GM10248 (cell line): ENCODE measurements at places on chromosomes 13 and 19.

DNA sequence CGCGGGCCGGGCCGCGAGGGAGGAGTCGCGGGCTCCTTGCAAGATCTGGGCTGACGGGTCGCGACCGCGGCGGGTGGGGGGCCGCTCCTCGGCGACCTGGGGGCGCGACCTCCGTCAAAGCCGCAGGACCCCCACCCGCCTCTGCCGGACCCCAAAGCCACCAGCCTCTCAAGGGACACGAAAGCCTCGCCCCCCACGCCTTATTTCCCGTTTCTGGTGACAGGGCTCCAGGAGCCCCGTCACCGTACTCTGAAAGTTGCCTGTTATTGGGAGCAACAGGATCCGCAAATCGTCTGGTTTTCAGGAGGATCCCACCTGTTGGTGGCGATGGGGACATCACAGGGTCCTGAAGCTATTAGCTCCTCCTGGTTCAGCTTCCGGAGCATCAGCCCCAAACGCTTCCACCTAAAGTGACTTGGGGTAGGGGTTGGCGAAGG, 530 bp downstream of the MAU2 start:
- no peak for DNase-seq

- no peak for DNase-seq
Observed at GRCh38 chr13:26052337-26052736, 521 bp upstream of the SHISA2 start.

DNA sequence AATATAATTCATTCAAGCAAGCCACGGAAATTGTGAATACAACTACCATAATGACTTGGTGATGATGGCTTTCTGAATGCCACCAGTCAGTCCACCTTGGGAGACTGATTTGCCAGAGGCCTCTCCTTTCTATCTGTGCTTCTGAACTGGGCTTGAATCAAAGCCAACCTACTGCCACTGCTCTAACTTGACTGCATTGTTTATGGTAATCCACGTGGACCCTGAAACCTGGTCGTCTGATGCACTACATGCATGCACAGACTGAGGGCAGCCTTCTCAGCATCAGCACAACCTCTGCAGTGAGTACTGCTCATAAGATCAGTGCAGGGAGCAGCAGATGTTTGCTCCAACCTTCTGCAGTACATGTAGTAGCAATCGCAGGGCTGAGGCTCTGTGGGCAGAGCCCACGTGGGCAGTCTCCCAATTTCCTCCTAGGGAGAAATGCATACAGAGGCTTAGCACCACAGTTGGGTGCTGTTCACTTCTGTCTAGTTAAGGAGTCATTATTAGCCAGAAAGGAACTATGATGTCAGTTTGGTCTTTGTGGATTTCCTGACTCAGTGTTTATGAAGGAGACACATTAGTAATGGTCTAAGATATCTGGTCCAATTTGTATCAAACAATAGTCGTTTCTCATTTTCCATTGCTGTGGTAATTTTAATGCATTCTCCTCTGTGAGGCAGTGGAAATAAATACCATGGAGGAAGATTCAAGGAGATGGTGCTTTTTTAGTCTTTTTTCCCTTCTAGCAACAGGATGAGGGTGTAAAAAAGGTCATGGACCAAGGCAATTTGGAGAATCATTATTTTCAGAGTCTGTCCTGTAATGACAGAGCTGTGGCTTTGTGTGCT, 82.5 kb downstream of the AKAP11 start:
- peak; percentile 26 for DNase-seq

DNA sequence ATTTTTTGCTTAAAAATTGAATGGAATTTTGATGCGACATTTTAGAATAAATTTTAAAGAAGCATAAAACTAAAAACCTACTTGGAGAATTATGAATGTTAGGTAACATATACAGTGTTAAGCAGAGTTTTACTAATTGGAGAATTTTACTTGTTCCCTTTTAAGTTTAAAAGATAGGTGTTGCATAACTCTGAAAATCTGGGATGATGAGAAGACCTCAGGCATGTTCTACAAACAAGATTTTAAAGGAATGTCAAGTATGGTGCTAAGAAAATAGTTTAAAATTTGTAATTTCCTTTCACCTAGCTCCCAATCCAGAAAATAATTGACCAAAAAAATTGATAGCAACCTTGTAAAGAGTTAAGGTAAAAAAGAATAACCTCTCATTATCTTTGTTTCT, 135.8 kb downstream of the RFC3 start:
- no peak for DNase-seq

- DNase-seq, result no peak
Observed at GRCh38 chr13:71864094-71864985, 2.7 kb downstream of the DACH1 start.

GRCh38 chr13:77697217-77698103, at the start of gene SLAIN1:
SLAIN1 (plus strand) TSS chr13:77697687; CDS start chr13:77697914, 227 bp downstream.
- DNase-seq, result peak; percentile 95

GRCh38 chr13:98575904-98576199, 1.1 kb downstream of the STK24 start:
- no peak for DNase-seq

- DNase-seq, result no peak
Observed at GRCh38 chr13:98447881-98448641, 128.8 kb downstream of the STK24 start.

DNA sequence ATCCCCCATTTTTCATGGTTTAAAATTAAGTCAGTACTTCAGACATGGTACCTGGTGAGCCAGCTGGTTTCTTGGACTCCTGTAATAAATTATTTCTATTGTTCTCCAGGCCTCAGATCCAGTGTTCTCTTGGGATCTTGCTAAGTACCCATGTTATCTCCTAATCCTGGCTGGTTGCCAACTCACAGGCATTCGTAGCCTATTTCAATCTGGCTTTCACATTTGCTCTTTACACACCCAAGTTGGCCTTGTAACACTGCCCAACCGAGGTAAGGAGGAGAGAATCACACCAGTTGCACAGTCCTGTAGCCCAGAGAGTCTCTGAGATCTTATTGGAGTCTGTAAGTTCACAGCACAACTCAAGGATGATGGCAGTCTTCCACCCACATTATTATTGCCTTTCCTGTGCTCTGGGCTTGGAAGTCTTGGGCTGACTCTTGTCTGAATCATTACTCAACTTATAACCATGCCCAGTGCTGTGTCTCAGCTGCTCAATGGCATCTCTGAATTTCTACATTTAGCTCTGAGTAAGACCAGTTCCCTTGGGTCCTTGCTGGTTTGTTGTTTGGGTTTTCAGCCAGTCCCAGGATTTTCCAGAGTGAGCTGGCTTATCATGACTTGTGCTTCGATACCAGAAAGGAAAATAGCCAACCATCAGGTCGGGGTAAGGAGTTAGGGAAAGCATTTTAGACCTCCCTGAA, 76.6 kb upstream of the KLF12 start:
- DNase-seq, result no peak

DNA sequence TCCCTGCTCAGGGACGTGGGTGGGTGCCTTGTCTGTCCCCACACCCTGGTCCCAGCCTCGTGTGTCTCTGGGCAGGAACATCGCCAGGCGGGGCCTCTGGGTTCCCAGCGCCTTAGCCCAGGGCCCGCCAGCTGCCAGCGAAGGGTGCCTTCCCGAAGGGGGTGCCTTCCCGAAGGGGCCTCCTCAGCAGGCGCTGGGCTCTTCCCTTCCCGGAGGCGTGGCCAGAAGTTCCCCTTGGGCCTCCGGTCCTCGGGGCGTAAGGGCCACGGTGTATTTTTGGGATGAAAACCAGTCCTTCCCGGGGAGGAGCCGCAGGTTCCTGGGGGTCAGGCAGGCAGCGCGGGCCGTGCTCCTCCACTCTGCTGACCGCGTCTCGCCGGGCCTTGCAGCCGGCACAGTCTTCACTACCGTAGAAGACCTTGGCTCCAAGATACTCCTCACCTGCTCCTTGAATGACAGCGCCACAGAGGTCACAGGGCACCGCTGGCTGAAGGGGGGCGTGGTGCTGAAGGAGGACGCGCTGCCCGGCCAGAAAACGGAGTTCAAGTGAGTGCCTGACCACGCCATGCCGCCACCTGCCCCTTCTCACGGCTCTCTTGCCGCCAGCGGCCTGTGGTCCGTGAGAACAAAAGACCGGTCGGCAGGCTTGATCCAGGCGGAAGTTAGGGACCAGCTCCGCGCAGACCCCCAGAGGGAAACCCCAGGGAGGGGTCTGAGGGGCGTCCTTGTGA, 6.9 kb downstream of the BSG start:
- DNase-seq, result no peak

GRCh38 chr19:48654299-48655059, 8.5 kb upstream of the CA11 start:
- no peak for DNase-seq

GRCh38 chr13:97116754-97117153, 105.4 kb upstream of the MBNL2 start:
- no peak for DNase-seq

DNA sequence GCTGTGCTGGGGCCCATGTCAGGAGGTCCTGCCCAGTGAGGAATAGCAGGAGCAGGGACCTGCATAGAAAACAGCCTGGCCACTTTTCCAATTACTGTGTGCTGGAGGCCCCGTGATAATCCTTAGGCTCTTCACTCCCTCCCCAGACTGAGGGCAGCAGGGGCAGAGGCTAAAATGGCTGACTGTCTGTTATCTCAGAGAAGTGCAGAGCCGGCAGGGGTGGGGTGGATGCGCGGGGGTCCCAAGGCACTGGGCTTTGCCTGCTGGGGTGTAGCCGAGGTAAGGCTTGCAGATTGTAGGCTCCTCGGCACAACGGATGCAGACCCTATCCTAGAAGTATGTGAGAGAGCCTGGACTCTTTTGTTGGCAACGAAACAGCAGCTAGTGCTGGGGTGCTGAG, 1064.1 kb downstream of the OLFM4 start:
- no peak for DNase-seq

- no peak for DNase-seq
Observed at GRCh38 chr19:30551271-30551670, 179.1 kb downstream of the ZNF536 start.

DNA sequence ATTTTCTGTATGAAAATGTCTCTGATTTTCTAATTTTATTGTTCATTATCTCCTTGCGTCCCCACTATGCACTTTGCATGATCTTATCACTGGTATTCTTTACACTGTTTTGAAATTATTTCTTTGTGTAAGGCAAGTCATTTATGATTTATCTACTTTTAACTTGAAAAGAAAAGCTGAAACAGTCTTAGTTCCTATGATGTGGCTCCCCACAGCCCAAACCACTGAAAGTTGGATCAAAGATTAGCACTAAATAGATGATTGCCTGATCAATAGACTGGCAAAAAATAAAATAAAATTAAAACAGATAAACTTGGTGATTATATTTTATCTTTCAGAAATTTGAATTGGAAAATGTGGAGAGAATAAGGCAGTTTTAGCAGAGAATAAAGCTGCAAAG, 1101.9 kb downstream of the PCDH9 start:
- DNase-seq, result no peak

GRCh38 chr19:3251229-3251628, 26.8 kb downstream of the CELF5 start:
- no peak for DNase-seq

DNA sequence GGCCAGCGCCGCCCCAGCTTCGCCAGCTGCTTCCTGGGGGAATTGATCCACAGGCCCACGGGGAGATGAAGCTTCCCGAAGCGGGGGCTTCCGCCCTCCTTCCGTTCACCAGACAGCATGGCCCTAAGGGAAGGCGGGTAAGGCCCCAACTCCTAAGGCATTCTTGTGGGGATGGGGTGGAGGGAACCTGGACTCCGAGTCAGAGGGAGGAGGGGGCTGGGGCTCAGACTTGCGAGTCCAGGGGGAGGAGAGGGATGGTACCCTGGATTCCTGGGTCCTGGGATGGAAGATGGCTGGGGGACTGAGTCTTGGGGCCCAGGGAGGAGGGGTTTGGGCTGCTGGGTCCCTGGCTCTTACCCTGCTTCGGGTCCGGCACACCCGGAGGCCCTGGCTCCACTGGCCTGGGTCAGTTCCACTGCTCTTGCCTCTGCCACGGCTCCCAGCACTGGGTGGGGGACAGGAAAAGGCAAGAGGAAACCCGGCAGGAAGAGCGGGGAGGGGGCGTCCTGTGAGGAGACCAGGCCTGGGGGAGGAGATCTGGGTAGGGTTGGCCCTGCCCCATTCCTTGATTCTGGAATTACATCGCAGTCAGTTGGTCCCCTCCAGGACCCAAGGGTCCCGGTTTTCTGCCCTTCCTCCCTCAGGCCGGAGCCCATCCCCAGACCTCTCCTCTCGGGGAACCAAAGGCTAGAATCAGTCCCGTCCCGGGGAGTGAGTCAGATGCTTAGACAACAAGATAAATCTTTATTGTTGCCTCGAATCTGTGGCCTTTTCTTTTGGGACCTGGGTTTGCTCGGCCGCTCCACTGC, at the start of gene RASIP1:
Gene RASIP1, minus strand, starts transcription at position 447 of the 809 bp plus-strand sequence. Its CDS starts 328 bp downstream, at position 119.
- DNase-seq, result no peak

GRCh38 chr13:42420304-42420703, 148.4 kb downstream of the AKAP11 start:
- DNase-seq, result peak; percentile 38

DNA sequence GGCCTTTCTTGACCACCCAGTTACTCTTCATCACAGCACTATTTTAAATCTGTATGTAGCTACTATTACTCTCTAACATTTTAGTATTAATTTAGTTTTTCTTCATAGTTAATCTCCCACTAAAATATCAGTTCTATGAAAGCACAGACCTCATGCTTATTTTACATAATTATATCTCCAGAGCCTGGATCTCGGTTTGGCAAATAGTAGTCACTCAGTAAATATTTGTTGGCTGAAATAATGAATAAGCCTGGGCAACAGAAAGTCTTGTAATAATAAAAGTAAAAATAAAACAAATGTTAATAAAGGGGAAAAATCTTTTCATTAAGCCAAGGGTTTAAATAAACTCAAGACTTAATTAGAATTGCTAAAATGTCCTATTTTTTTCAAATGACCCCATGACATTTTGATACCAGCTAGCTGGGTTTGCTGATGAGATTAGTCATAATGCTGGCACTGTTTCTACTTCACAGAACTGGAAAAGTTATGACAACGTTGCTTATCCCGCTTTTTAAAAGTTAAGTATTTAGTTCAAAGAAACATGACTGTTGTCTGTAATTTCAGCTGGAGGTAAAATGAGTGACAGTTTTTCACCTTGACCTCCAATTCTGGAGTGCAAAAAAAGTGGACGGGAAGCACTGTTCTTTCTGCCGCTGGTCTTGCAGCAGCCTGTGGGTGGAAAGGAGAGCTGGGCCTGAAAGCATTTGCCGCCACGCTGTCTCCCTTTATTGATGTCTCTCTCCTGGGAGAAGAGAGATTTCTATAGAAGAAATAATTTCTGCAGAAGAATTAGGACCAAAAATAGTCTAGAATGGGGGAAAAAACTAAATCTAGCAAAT, 85.2 kb upstream of the SPATA13 start:
- DNase-seq, result no peak

GRCh38 chr13:73851104-73851503, 283.1 kb downstream of the KLF12 start:
- DNase-seq, result no peak
